Amniotic stem cell (primary cell): ENCODE measurements at places on chromosomes 3 and 15.

GRCh38 chr3:73086071-73086494 is 24.6 kb downstream of the EBLN2 start:
- DNase-seq: no peak

DNA sequence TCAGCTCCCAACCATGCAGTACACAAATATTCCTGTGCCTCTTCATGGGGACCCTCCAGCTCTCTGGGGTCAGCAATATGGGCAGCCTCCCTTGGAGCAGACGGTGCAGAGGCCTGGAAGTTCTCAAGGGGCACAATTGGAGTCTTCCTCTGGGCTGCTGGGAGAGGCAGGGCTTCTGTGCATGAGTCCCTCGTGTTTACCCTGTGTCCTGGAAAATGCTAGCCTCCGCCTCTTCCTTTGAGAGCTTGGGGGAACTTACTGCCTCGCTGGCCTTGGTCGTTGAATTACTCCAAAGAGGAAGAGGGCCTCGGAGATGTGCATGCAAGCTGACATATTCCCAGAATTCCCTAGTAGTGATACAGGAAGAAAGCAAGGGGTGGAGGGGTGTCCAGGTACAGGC is 284.4 kb upstream of the IGF1R start:
- no peak for DNase-seq

- DNase-seq: no peak
Measured at GRCh38 chr3:71784914-71785531, at the start of gene PROK2. Gene PROK2, minus strand, starts transcription at chr3:71785148. Its CDS starts 96 bp downstream, at chr3:71785052.

- DNase-seq: no peak
Measured at GRCh38 chr3:196985954-196986885, 17.6 kb upstream of the PIGZ start.

GRCh38 chr15:73589766-73590165 is 43.4 kb downstream of the NPTN start:
- DNase-seq: no peak

- DNase-seq: no peak
Measured at GRCh38 chr3:195790901-195791300, 20.8 kb downstream of the MUC4 start.

DNA sequence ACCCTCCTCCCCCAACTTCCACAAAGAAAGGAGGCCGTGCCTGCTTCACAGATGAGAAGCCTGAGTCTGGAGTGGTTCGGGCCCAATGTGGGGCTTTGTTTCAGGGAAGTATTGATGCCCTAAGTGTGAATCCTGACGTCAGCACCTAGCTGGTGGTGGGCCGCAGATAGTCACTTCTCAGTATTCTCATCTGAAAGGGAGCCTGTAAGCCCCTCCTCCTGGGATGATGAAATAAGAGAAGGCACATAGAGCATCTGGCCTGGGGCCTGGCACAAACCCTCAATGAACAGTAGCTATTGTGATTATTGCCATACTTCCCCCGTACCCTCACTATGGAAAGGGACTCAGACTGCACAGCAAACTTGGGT is 24.8 kb downstream of the LINGO1 start:
- DNase-seq: no peak

DNA sequence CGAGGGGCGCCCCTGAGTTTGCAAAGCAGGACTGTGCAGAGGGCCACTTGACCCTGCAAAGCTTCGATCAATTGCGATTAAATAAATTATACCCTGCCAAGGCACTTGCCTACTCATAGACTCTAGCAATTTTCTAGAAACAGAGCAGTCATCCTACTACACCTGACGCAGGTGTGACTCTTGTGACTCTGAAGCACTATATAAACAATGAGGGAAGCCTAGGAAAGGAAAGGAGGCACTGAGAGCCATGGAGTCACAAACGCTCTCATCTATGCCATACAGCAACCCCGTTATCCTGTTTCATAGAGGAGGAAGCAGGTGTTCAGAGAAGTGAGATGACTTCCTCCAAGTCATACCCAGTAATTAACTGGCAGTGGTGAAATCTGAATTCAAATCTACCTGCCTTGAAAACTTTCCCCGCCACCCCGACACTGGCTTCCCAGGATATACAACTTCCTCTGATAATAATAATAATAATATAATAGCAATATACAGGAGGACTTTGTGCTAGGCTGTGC is 14.4 kb downstream of the ARHGEF3 start:
- no peak for DNase-seq

DNA sequence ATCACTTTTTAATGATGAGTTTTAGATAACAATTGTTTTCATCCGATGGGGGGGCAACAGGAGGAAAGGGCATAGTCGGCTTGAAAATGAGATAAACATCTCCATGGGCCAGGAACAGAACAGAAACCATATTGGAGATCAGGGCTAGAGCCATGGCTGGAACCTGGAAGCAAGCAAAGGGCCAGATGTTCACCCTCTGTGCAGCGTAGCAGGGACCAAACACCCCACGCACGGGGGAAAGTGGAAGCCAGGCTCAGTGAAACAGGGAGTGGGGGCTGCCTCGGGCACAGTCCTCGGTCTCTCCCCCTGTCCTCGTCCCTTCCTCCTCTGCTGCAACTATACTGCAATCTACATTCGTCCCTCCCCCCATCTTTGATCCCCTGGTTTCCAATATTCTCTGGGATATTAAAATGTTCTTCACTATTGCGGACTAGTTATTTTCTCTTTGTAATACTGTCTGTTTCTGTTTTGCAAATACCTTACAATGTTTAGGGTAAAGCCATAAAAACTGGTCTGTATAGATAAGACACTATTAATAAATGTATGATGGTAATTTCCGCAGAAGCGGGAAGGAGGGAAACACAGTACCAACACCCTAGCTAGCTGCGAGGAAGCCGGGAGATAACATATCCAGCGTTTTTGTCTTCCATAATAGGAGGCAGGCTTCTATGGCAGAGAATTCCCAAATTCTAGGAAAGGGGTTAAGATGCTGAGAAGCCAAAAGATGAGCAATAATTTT is 121.5 kb downstream of the XXYLT1 start:
- no peak for DNase-seq

- no peak for DNase-seq
Measured at GRCh38 chr3:51390246-51391074, 625 bp upstream of the RBM15B start.

- no peak for DNase-seq
Measured at GRCh38 chr3:40242638-40243037, 66.9 kb upstream of the EIF1B start.
